SW480 (cell line): ENCODE measurements at places on chromosomes 12 and 14.

- no peak for DNase-seq
These were observed 30.8 kb downstream of the NTN4 start for GRCh38 chr12:95759718-95760117.

- no peak for DNase-seq
These were observed 45.7 kb downstream of the UTP20 start for GRCh38 chr12:101325590-101325989.

DNA sequence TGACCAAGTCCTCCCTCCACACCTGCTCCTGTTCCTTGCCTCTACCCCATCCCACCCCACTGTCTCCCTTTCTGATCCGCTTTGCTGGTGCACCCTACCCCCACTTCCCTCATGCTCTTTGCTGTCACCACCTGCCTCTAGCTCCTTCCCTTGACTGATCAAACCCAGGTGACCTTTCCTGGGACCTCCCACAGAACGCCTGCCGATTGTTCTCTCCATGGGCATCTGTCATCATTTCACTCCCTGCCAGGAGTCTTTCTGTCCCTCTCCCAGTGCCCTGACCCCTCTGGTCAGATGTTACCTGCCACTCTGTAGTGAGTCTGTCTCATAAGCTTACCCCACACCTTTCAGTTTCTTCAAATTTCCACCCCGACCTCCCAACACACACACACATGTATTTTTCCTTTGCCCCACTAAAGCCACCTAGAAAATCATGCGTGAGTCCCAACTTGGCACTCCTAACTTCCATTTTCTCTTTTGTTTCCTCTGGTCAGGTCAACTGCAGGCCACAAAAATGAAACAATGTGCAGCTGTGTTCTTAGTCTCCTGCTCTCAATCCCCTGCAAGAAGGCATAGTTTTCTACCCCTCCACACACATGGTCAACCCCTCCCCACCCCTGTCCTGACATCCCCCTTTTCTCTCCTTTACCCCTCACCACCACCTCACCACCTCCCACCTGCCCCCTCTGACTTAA is 229.8 kb downstream of the DPF3 start:
- DNase-seq: no peak

DNA sequence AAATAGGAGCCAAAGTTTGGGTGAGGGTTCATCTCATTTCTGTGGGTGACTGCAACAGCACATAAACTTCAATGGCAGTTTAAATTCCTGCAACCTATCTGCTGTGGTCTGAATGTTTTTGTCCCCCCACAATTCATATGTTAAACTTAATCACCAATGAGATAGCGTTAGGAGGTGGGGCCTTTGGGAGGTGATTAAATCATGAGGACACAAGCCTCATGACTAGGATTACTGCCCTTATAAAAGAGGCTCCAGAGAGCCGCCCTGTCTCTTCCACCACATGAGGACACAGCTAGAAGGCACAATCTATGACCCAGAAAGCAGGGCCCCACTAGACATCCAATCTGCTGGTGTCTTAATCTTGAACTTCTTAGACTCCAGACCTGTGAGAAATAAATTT is 3.8 kb upstream of the CCDC91 start:
- DNase-seq: no peak

DNA sequence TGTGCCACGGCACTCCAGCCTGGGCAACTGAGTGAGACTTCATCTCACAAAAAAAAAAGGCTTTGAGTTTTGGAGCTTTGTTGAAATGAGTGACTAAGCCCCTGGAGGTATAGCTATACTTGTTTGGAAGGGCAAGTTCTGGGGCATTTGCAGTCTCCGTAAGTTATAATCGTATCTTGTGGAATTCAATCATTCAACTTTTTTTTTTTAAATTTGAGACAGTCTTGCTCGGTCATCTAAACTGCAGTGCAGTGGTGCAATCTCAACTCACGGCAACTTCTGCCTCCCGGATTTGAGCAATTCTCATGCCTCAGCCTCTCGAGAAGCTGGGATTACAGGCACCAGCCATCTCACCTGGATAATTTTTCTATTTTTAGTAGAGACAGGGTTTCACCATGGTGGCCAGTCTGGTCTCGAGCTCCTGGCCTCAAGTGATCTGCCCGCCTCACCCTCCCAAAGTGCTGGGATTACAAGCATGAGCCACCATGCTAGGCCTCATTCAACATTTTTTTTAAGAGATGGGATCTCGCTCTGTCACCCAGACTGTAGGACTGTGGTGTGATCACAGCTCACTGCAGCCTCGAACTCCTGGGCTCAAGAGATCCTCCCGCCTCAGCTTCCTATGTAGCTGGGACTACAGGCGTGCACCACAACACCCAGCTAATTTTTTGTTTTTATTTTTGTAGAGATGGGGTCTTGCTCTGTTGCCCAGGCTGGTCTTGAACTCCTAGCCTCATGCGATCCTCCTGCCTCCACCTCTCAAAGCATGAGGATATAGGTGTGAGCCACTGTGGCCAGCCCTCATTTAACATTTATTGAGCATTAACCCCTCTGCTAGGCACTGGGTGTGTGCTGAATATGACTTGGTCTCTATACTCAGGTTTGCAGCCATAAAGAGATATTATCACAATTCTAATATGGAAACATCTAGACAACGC is 133.7 kb upstream of the MAP1LC3B2 start:
- DNase-seq: no peak

- DNase-seq: no peak
These were observed 123.3 kb downstream of the KCNC2 start for GRCh38 chr12:75086091-75087038.

DNA sequence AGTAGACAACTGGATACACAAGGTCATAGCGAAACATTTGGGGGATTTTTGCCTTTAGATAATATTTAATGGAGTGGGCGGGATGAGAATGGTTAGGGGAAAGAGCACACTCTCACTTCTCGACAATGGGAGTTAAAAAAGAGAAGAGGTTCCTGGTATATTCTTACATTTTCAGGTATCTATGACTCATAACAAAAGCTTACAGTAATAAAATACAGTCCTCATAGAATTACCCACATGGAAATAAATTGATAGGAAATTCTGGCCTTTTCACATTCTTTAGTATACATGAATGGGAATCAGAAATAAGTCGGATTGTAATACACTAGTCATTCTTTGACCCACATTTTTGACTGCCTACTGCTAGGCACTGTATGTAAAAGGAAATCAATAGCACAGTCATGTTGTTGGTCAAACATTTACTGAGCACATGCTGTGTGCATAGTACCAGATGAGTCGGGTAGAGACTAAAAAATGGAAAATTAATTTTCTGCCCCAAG is 8.2 kb upstream of the CRADD start:
- DNase-seq: no peak
